ENCODE measurements at places on chromosomes 7 and 10.

DNA sequence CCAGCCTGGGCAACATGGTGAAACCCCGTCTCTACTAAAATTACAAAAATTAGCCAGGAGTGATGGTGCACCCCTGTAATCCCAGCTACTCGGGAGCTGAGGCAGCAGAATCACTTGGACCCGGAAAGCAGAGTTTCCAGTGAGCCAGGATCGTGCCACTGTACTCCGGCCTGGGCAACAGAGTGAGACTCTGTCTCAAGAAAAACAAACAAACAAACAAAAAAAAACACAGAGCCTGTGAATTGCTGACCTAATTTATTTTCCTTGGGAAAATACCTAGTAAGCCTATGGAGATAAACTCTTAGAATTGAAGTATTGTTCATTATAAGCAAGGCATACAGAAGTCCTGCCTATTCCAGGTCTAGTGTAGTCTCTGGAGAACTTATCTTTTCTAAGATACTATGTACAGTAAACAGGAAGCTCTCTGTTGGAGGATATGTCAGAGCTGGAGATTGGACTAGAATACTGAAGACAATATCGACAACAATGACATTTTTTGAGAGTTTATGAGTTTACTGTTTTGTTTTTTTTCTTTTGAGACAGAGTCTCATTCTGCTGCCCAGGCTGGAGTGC lies 14.9 kb downstream of the GTF2I start:
- DNase-seq = no peak

- DNase-seq = no peak
These were observed 5.5 kb downstream of the TACC2 start for GRCh38 chr10:121994429-121994941.

GRCh38 chr7:2099048-2099957 lies 133.4 kb downstream of the MAD1L1 start:
- no peak for DNase-seq

- no peak for DNase-seq
These were observed 65.4 kb downstream of the SGMS1 start for GRCh38 chr10:50558371-50558770.

GRCh38 chr7:149735181-149735602 lies 38.2 kb downstream of the ZNF467 start:
- DNase-seq = no peak

DNA sequence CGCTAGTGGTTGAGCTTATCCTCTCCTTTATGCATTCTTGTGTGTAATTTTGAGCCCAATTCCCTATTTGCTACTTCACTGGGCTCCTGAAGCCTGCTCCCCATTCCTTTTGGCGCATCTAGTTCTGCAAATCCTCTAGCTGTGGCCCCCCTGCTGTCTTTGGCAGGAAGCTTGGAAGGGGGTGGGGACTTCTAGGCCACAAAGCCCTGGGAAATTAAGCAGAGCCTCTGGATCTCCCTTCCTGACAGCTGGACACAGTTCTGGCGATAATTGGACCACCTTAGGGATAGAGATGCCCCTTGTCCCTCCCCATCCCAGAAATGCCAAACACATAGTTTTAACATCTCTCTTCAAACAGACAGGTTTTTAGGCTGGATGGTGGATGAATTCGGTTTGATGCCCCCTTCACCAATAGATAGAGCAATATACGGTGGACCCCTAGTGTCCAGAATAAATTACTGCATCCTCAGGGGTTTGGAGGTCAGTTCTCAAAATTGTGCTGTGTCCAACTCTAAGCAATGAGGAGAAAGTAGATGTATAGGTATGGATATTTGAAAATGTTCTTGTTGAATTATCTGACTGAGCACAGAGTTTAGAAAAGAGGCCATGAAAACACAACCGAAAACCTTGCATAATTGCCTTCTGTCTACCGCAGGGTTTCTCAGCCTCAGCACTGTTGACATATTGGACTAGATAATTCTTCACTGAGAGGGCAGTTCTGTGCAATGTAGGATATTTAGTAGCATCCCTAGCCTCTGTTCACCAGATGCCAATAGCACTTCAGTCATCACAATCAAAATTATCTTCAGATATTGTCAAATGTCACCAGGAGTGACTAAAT lies 75.5 kb downstream of the PAPSS2 start:
- no peak for DNase-seq

DNA sequence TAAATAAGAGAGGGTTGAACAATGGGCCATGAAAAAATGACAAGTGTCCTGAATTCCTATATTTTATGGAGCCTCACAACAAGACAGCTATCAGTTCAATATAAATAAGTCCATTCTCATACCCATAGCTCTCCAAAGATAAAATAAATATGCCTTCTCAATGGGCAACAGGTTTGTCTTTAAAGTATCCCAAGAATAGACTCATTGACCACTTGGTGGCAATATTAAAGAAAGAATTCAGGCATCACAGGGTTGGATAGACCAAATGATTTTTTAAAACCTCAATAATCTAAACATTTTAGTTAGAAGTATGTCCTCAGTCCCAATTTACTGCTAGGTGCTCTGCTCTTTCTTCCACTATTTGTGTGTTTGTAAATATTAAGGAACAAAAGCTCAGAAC lies 165.1 kb upstream of the WNT16 start:
- no peak for DNase-seq

- no peak for DNase-seq
These were observed 630.8 kb downstream of the ANKRD7 start for GRCh38 chr7:118855290-118855689.

DNA sequence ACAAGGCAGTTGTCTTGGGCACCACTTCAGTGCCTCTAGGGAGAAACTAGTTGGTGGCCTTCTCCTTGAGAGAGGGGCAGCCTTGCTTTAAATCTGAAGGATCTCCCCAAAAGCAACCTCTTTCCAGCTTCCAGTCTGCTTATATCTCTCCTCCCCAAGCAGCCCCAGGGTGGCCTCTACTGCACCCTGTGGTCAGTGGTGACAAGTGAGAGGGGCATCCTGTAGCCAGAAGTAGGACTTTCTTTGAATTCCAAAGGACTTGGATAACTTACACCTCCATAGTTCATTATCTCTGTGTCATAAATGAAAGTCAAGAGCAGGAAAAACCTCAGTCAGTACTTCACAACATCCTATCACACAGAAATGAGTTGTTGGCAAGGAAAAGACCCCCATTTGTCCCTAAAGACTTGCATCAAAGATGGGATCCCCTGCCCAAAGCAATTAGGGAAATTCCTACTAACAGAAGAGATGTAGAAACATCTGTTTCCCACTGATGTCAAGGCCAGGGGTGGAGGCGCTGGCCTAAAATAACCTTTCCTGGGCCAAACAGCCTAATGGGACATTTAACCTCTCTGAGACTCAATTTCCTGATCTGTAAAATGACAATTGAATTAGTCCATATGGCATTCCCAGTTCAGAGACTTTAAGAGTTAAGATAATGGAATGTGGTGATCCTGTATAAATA lies 44.0 kb upstream of the ANKRD1 start:
- DNase-seq = no peak

GRCh38 chr10:72336259-72337038 lies 18.3 kb downstream of the DNAJB12 start:
- no peak for DNase-seq

- no peak for DNase-seq
These were observed 69.3 kb upstream of the PARD3 start for GRCh38 chr10:34884272-34884952.

- no peak for DNase-seq
These were observed 25.2 kb downstream of the LOXL4 start for GRCh38 chr10:98242823-98243222.

GRCh38 chr7:134527979-134528371 lies 608 bp downstream of the AKR1B10 start:
- DNase-seq = no peak

GRCh38 chr10:48536156-48536500 lies 68.7 kb downstream of the ARHGAP22 start:
- no peak for DNase-seq

GRCh38 chr10:131311661-131312477 lies at the start of gene TCERG1L:
Gene TCERG1L (minus strand): TSS chr10:131311721. CDS start chr10:131311635, 86 bp downstream.
- DNase-seq = no peak

GRCh38 chr10:69810675-69811397 lies 9.1 kb downstream of the COL13A1 start:
- no peak for DNase-seq

- DNase-seq = no peak
These were observed 15.3 kb upstream of the TMEM248 start for GRCh38 chr7:66905689-66906088.

DNA sequence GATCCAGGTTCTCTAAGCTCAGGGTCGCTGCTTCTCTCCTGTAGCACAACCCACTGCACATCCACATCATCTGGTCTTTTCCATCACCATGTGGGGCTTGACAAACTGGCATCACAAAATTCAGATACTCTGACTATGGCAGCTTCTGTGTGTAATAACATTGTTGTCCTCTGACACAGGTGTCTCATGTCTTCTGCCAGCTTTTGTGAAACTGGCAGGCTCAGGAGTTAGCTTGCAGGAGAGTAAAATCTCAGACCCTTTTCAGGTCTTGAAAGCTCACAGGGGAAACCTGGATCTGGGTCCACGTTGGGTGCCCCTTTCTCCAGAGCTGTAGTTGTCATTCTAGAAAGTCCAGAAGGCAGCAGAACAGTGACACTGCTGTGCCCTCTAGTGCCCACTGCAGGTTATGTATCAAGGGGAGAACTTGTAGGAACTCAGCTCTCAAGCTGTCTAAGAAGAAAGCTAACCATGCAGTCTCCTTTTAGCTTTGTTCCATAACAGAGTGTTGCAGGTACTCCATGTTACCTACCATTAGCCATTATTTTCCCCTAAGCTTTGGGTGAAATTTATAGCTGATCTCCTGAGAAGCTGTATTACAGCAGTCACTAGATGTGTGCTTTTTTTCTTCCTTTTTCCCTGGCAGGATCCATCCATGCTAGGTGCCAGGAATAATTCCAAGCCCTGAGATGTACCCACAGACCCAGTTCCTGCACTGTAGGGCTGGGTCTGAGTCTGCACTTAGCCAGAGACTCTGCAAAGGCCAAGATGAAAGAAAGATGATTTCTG lies 102.7 kb downstream of the ZNF248 start:
- DNase-seq = no peak

DNA sequence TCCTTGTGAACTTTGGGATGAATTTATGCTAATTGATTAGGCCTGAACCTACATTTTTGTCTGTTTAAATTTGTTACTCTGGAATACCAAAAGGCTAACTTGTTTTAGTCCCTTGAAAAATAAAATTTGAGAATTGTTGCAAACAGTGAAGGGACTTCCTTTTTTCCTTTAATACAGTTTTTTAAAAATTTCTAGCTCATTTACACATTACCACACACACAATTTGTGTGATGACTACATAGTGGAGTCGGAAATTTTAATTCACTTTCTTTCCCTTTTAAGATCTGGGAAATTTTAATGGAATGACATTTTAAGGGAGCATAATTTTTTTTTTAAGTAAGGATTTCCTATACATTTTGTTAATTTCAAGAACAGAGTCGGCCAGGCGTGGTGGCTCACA lies 8.6 kb upstream of the TMEM236 start:
- DNase-seq = no peak

DNA sequence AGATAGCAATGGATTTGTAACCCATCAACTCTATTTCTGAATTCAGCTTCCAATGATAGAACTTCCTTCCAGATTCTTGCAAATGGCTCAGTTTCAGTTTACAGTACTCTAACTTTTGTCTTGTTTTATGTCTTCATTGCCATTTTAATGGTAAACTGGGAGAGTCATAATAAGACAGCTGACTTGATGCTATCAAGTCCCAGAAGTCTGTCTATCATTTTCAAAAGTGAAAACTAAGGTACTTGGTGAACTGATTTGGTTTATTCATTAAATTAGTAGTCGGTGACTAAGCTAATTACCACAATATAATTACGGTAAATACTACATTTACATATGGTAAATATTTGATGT lies 25.0 kb downstream of the RTKN2 start:
- no peak for DNase-seq

GRCh38 chr10:13383399-13383761 lies 35.3 kb upstream of the SEPHS1 start:
- DNase-seq = no peak

GRCh38 chr7:82257118-82257695 lies 186.4 kb downstream of the CACNA2D1 start:
- DNase-seq = peak; percentile 88

GRCh38 chr10:97903128-97904017 lies 53.7 kb downstream of the GOLGA7B start:
- DNase-seq = peak; percentile 73

- no peak for DNase-seq
These were observed 21.1 kb upstream of the MACC1 start for GRCh38 chr7:20238194-20238753.

- no peak for DNase-seq
These were observed 21.2 kb downstream of the PRKCQ start for GRCh38 chr10:6558759-6559461.

DNA sequence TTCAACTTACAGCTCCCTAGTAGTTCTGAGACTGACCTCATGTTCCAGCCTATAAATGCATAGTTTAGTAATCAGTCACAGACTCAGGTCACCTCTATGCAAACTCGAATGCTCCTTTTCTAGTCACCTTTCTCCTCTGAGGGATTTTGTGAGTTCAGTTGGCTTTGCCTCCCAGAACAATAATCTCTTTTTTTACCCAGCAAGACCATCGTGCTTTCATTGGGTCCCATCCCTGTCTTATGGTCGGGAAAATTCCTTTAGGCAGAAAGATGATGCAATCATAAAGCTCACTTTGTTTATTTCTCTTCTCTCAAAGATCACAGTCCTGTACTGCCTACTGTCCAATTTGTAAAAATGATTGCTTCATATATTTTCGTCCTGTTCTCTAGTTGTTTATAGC lies 38.4 kb downstream of the TWIST1 start:
- no peak for DNase-seq

DNA sequence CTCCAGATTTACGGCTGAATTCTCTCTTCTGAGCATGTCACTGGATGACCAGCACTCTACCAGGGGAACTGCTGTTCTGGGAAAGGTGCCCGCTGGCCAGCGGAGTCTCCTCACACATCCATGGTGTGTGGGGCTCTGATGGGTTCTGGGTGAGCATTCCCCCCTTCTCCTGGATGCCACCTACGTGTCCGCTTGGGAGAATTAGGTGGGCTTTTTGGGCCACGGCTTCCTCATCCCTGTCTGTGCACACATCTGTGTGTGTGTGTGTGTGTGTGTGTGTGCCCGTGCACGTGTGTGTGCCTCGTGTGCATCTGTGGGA lies 163.0 kb downstream of the DNAJB6 start:
- no peak for DNase-seq

DNA sequence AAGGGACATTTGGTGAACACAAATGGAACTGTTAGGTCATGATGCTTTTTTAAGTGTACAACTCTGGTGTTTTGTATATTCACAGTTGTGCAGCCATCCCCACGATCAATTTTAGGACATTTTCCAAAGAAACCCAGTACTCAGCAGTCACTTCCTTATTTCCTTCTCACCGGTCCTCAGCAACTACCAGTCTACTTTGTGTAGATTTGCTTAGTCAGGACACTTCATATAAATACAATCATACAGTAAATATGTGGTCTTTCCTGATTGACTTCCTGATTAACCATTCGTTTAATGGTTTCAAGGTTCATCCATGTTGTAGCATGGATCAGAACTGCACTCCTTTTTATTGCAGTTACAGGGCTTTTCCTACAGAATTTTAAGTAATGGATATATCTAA lies 14.4 kb downstream of the SGPL1 start:
- DNase-seq = no peak

Data from NCI-H446 treated with DMSO at 0.1 percent for 48 hours (cell line).